ENCODE measurements at places on chromosomes 5 and 9.
A peak's percentile ranks its signal among the peaks of the same experiment; 100 is the strongest.

- DNase-seq = no peak
Measured at GRCh38 chr9:123380852-123381705, 25.1 kb downstream of the CRB2 start.

- DNase-seq = no peak
Measured at GRCh38 chr9:120913647-120914264, 12.8 kb downstream of the TRAF1 start.

- DNase-seq = no peak
Measured at GRCh38 chr9:37953206-37953774, 49.4 kb upstream of the SLC25A51 start.

- DNase-seq = no peak
Measured at GRCh38 chr9:81519816-81520495, 169.4 kb downstream of the TLE1 start.

DNA sequence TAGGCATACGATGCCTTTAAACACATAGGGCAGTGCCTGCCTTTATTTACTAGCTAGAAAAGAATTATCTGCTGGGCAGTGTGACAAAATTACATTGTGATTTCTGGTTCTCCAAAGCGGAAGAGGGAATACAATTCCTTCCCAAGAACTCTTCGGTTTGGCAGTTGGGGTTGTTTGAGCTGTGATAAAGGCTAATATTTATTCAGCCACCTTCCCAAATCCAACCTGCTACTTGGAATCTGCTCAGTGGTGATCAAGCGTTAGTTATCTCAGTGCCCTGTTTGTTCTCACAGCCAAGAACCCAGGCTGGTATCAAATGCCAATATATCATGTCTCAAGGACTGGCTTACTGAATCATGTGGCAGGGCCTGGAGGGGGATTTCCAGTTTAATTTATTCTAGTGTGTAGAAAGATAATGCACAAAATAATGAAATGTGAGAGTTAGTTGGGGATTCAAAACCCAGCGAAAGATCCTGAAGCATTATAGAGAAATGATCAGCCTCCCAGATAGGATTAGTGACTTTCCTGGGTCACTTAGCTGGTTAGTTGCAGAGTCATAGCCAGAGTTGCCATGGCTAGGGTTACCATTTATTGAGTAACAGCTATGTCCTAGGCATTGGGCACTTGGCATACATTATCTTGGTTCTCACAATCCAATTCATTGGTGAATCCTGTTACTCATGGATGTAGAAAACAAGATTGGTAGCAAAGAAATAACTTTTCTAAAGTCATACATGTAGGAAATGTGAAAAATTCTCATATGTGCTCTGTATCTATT lies 457.0 kb upstream of the KLF4 start:
- no peak for DNase-seq

DNA sequence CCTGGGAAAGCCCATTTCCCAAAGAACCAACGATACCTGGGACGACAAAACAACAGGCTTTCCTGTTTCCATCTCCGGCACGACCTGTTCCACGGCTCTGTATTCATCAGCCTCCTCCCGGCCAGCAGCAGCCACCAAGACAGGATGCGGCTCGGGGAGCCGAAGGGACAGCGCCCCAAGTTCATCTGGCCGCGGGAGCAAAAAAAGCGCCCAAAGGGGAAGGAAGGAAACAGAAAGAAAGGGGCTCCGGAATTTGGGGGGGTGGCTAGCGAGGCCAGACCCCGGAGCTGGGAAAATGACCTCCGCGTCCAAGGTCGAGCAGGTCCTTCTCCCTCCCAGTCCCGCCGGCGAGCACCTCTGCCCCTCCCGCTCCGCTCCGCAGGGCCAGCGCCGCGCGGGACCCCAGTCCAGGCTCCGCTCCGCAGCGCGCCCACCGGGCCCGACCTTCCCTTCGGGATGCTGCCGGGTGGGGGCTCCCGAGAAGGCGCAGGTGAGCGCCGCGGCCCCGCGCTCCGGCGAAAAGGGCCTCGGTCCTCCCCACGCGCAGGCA lies 608 bp downstream of the ELOVL7 start:
- peak; percentile 20 for DNase-seq
